ENCODE measurements at places on chromosomes 3 and 15.

- no peak for DNase-seq
These were observed 72.7 kb downstream of the PEAK1 start for GRCh38 chr15:77347197-77347596.

DNA sequence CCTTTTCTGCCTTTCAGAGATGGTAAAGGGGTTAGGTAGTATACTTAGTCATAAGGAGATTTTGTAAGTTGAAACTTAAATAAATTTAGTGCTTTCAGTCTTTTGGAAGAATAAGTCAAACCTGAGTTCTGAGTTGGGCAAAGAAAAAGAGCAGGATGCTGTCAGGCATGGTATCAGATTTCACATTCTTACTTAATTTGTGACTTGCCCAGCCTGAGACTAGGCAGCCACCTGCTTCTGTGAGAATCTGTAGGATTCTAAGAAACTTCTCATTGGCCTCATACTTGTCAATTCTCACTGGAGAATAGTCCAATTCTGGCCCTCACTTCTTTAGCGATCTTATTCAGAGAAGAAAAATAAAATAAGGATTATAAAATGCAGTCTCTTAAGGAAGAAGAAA is 577.5 kb downstream of the DIPK2A start:
- DNase-seq: no peak

DNA sequence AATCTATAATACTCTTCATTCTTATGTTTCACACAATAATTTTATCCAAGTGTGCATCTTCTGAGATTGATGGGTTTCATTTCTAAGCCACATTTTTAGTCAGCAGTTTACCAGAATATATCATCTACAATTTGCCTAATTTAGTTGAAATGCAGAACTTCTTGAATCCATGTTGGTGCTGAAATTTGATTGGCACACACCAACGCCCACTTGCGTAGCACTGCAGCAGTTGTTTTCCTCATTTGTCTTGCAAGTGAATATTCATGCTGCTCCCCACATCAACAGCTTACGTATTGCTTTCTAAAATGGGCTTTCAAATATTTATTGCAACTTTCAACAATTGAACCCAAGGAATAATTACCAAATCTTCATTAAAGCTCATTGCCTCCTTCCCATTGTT is 87.8 kb upstream of the CTDSPL start:
- no peak for DNase-seq

DNA sequence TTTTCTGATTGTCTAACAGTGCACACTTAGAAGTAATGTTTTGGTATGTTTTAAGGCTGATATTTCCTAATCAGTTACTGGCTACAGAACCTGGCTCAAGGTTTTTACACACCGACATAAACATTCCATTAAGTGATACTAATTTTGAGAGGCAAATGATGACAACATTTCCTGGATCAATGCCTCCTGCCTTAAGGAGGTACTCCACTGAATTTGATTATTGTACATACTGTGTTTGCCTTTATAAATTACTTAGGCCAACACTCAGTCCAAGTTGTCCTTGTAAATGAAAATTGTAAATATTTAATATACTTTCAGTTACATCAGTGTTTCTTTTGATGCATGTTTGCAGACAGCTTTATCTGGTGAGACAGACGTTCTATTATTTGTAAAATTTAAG is 24.2 kb upstream of the LXN start:
- peak; percentile 49 for DNase-seq

- peak; percentile 24 for DNase-seq
These were observed 72.2 kb downstream of the ATP8B4 start for GRCh38 chr15:50046867-50047266.

DNA sequence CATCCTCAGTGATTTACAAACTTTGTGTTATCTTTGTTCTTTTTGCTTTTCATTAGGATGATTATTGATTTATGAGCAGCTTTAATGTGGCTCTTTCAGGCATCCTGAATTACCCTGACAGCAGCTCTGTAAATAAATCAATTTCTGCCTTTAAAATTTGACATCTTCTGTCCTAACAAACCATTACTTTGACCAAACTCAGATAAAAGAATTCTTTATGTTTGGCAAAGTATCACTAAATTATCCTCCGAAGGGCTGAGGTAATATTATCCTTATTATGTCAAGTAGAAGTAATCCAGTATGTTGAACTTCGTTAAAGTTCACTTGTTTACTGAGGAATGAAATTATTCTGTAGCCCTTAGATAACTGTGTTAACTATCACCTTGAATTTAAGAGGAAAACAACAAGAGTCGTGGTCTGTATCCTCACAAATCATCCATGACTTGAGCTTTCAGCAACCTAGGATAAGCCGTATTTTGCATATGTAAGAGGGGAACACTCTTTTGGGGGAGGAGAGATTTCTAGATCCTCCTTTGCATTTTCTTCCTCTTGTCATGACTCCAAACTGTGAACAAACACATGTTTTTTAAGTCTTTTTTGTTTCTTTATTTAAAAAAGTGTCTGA is 173.2 kb upstream of the STAC start:
- no peak for DNase-seq

DNA sequence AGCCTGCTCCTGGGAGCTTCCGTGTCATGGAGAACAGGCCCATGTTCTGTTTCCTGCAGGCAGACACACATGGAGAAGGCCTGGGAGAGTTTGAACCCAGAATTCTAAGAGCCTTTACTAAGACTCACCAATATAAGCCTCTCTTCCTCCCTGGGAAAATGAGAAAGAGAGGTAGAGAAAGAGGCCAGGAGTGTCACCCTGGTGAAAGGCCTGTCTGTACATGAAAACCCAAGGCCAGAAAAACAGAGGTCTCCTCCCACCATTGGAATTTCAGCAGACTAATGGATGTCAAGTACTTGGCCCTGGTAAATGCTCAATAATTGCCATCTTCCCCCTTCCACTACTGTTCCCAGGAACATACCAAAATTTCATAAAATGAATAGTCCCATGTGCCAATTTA is 117.6 kb downstream of the TOP2B start:
- DNase-seq: no peak

GRCh38 chr3:156383441-156384025 is 171.4 kb downstream of the SSR3 start:
- DNase-seq: no peak

DNA sequence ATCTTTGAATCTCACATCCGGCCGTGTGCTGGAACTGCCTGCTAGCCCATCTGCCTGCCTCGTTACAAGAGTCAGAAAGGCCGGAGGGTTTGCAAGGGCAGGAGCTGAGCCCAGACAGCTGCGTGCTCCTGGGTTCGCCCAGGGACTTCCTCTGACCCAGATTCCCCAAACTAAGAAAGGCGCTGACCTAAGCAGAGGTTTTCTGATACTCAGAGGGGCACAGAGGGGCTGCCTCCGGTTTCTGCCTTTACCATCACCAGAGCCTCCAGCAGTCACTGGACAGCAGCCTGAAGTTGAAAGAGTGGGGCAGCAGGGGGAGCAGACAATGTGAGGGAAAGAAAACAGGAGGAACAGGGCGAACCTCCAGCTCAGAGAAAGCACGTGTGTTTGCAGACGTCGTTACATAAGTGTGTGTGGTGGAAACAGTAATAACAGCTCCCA is 33.4 kb upstream of the RAD18 start:
- peak; percentile 45 for DNase-seq

- DNase-seq: no peak
These were observed 308.2 kb upstream of the WNT5A start for GRCh38 chr3:55795296-55795695.

- no peak for DNase-seq
These were observed 456.3 kb downstream of the GABRG3 start for GRCh38 chr15:27427276-27427675.

GRCh38 chr15:73225358-73226015 is 143.3 kb downstream of the HCN4 start:
- no peak for DNase-seq

- DNase-seq: no peak
These were observed 481.3 kb downstream of the NAALADL2 start for GRCh38 chr3:175340338-175341015.

DNA sequence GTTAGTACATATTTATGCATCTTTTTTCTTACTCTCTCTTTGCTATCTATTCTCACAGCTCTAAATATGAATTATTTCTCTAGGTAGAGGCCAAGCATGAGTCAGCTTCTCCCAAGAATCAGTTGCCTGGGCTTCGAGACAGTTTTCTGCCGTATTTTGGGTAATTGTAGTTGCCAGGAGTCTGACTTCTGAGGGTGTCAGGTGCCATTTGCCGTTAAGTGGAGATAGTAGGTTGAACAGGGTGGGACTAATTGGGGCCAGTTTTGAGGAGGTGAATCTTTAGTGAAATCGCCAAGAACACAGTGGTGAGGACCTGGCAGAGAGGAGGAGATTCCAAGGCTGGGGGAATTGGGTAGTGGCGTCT is 7.8 kb upstream of the NRROS start:
- no peak for DNase-seq

- DNase-seq: no peak
These were observed 505.1 kb downstream of the CNTN4 start for GRCh38 chr3:2603692-2604289.

- no peak for DNase-seq
These were observed 139.9 kb downstream of the SRGAP3 start for GRCh38 chr3:9109568-9109914.

GRCh38 chr3:140552403-140552802 is 125.5 kb upstream of the TRIM42 start:
- no peak for DNase-seq

GRCh38 chr3:18988614-18989229 is 159.6 kb upstream of the KCNH8 start:
- peak; percentile 0 for DNase-seq

GRCh38 chr15:60740787-60741354 is 261.9 kb upstream of the ICE2 start:
- DNase-seq: no peak

DNA sequence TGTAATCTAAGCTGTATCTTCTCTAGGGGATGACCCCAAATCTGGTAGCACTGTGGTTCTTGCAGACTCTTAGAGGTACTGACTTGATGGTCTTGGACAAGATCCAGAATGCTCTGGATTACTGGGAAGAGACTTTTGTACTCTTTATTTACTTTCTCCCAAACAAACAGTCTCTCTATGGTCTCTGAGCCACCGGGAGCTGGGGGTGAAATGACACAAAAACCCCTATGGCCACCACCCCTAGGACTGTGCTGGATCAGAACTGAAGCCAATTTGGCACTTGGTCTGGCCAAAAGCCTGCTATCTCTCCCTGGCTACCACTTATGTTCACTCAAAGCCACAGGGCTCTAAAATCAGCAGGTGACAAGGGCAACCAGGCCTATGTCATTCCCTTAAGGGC is 50.2 kb upstream of the SI start:
- DNase-seq: no peak
